ENCODE measurements at places on chromosomes 2 and 18. TPM values are rescaled to one million over a fixed set of nuclear protein-coding genes. Genes with fewer than 3 reads are reported as not detected.

The ZEB2 gene
- 3.3 TPM for total RNA-seq

The SCG2 gene
- 0.10 TPM for total RNA-seq

The OR6B2 gene
- total RNA-seq, result not detected

The WIPF1 gene
- total RNA-seq, result 378 TPM

The MGAT5 gene
- total RNA-seq, result 56.7 TPM

The MDH1B gene
- total RNA-seq, result 0.40 TPM

The SERPINB3 gene
- total RNA-seq, result not detected

The LYG2 gene
- total RNA-seq, result not detected

The FBLN7 gene
- total RNA-seq, result 8.3 TPM

DNA sequence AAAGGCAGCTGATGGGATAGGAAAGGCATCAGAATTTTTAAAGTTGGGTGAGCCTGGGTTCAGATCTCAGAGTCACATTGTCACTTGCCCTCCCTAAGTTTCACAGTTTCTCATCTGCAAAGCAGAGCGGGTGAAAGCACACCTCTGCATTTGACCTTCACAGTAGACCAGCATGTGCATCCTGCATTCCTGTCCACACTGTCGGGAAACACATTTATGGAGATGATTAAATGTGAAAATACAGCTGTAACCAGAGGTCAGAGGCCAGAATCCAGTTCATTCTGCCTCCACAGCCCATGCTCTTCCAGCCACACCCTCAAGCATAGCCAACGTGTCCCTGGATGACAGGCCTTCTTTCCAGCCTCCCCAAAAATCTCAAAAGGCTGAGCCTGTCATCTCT is 392.0 kb upstream of the MYT1L start:
- H3K27ac ChIP-seq, result no peak overlapping the region
- no peak for DNase-seq
- no peaks in the 10 kb centered on the region for H3K36me3 ChIP-seq
- no peaks in the 10 kb centered on the region for H3K27me3 ChIP-seq

DNA sequence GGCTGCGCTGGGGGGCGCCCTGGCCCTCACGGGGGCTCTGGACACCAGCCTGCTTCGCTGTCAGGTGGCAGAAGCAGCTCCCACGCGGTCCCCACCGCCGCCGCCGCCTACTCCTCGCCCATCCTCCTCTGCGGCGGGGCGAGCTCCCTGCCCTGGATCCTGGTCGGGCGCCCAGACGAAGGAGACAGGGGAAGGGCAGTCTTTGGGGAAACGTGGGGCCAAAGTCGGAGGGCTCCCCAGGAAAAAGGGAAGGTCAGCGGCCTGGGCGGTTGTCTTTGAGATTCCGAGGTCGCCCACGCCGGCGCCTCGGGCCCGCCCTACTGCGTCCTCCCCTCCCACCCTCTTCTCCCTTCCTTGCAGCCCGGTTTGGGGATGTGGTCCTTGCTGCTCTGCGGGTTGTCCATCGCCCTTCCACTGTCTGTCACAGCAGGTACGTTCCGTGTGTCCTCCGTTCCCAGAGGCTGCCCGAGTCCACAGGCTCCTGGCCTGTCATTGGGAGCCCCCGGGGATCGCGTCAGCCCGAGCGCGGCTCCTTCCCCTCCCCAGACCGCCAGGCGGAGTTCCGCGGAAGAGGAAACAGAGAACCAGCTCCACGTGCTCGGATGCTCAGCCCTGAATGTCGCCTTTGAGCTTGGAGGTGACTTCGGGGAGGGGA is 800 bp downstream of the IL1RL2 start:
- H3K4me3 ChIP-seq, result peak overlapping the region; percentile 66
- no peak overlapping the region for H3K27ac ChIP-seq
- H3K36me3 ChIP-seq, result peaks cover 3% of the 10 kb centered on the region
- peak; percentile 24 for DNase-seq

DNA sequence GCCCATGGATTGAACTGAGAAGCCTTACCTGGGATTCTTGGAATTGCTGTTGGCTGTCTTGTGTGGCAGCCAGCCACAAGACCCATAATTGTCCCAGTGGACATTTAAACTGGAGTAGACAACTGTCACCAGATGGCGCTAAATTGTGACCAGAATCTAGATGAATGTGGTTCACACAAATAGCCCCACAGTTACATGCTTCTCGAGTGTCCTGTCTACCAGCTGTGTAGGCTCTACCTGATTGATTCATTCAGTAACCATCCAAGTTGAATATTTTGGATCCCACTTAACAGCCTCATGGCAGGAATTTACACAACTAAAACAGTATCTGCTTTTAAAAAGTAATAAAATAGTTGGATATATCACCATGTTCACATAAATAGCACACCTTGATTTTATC is 73.2 kb downstream of the MAP4K4 start:
- peaks cover 9% of the 10 kb centered on the region for H3K36me3 ChIP-seq
- no peaks in the 10 kb centered on the region for H3K27me3 ChIP-seq
- H3K27ac ChIP-seq, result no peak overlapping the region

- DNase-seq, result no peak
- peaks cover 25% of the 10 kb centered on the region for H3K36me3 ChIP-seq
- H3K27ac ChIP-seq, result no peak overlapping the region
- no peak overlapping the region for H3K4me3 ChIP-seq
- H3K27me3 ChIP-seq, result no peaks in the 10 kb centered on the region
- H3K4me1 ChIP-seq, result no peaks in the 10 kb centered on the region
These were observed 30.3 kb upstream of the PDK1 start for GRCh38 chr2:172525601-172526000.

DNA sequence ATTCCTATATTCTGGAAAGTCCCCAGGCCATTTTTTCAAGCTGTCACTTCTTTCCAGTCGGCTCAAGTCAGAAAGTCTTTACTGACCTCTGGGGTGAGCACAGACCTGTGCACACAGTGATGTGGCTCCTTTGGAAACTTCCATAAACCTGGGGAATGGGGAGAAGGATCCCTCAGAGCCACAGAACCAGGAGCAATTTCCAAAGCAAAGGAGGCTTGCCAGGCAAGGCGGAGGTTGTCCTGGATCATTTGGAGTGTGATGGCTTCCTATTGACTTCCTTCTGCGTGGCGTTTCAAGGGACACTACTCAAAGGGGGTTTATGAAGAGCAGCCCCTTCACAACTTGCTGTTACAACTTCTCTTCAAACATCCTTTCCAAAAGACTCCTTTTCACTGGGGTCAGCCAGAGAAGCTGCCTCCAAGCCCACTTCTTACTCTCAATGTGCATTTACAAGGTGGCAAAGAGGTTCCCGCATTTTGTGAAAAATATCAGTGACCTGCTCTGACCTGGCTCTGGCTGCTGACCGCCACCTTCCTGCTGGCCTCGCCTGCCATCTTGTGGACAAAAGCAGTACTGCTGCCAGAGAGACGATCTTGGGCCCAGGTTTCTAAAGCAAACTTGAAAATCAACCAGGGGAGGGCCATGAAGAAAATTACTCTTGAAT is 18.2 kb upstream of the TMEM247 start:
- peak; percentile 73 for DNase-seq
- no peaks in the 10 kb centered on the region for H3K36me3 ChIP-seq
- H3K4me1 ChIP-seq, result peaks cover 11% of the 10 kb centered on the region

- no peak overlapping the region for H3K27ac ChIP-seq
- H3K27me3 ChIP-seq, result peaks cover 4% of the 10 kb centered on the region
- H3K4me3 ChIP-seq, result no peak overlapping the region
- H3K4me1 ChIP-seq, result peaks cover 20% of the 10 kb centered on the region
- no peaks in the 10 kb centered on the region for H3K36me3 ChIP-seq
- DNase-seq, result no peak
These were observed 68.6 kb downstream of the NYAP2 start for GRCh38 chr2:225468131-225468530.

GRCh38 chr2:220065581-220065980 is 438.2 kb downstream of the SLC4A3 start:
- H3K4me1 ChIP-seq, result no peaks in the 10 kb centered on the region
- H3K27ac ChIP-seq, result no peak overlapping the region
- H3K27me3 ChIP-seq, result no peaks in the 10 kb centered on the region
- H3K4me3 ChIP-seq, result no peak overlapping the region
- H3K36me3 ChIP-seq, result no peaks in the 10 kb centered on the region
- no peak for DNase-seq

DNA sequence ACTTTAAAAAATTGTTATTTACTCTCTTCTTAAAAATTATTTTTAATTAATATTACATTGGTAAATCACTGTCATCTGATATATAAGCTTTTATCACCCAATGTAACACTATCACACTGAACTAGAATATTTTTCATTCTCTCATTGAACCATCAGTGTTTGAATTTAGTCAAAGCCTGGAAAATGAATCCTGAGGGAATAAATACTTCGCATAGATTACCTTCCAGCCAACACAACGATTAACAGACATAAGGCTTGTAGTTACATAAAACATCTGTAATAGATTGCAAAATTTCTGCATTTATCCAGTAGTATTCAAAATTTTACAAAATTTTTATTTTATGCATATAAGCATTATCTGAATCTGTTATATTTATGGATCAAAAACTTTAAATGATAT is 314.9 kb downstream of the ERBB4 start:
- DNase-seq, result no peak
- H3K36me3 ChIP-seq, result no peaks in the 10 kb centered on the region
- no peaks in the 10 kb centered on the region for H3K27me3 ChIP-seq
- no peaks in the 10 kb centered on the region for H3K4me1 ChIP-seq
- no peak overlapping the region for H3K27ac ChIP-seq

GRCh38 chr18:21656402-21656801 is 44.3 kb downstream of the SNRPD1 start:
- H3K27ac ChIP-seq, result no peak overlapping the region
- H3K27me3 ChIP-seq, result no peaks in the 10 kb centered on the region
- H3K4me1 ChIP-seq, result peaks cover 6% of the 10 kb centered on the region
- peaks cover 40% of the 10 kb centered on the region for H3K36me3 ChIP-seq
- no peak for DNase-seq
- no peak overlapping the region for H3K4me3 ChIP-seq

DNA sequence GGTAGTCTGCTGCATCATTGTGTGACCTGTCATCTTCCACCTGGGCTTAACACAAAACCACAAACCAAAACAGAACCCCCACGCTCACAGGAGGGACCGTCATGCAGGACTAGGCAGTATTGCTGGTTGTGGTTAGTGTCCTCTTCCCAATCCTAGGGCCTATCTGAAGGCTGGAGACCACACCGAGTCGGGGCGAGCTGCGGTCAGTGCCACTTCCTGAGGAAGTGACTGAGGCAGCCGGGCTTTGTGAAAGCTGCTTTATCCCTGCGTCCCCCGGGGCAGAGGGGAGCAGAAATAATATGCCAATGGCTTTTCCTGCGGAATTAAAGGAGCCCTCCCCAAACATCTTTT is 22.9 kb downstream of the ZNF532 start:
- H3K4me3 ChIP-seq, result no peak overlapping the region
- no peak for DNase-seq
- H3K27ac ChIP-seq, result no peak overlapping the region
- peaks cover 13% of the 10 kb centered on the region for H3K4me1 ChIP-seq
- H3K27me3 ChIP-seq, result peaks cover 9% of the 10 kb centered on the region

DNA sequence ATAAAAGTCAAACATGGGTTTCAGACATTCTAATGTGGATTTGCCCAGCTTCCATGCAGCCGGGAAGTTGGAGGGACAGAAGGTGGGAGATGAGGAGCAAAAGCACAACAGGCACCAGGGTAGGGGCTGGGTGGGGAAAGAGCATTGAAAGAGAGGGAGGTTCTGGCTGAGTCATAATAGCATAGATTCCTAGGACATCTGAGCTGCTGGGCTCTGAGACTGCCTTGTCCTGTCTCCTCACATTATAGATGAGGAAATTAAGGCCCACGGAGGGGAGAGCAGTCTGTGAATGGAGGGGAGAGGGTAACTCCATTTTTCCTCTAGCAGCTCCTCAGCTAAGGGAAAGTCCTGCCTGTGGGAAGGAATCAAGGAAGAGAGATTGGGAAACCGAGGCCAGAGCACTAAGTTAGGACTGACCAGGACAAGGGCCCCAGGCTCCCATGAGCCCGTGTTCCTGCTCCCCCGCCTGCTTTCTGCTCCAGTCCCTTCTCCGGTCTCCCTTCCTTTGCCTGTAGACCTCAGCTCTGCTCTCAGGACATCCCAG is 26.2 kb downstream of the SH2D6 start:
- H3K4me3 ChIP-seq, result no peak overlapping the region
- no peak for DNase-seq
- no peak overlapping the region for H3K27ac ChIP-seq
- H3K27me3 ChIP-seq, result no peaks in the 10 kb centered on the region
- H3K36me3 ChIP-seq, result no peaks in the 10 kb centered on the region

GRCh38 chr2:217950401-217950871 is 52.4 kb downstream of the TNS1 start:
- peaks cover 11% of the 10 kb centered on the region for H3K27me3 ChIP-seq
- no peaks in the 10 kb centered on the region for H3K36me3 ChIP-seq
- H3K4me1 ChIP-seq, result peaks cover 27% of the 10 kb centered on the region
- no peak for DNase-seq
- no peak overlapping the region for H3K4me3 ChIP-seq

GRCh38 chr2:1594123-1594372 is 150.3 kb downstream of the PXDN start:
- DNase-seq, result no peak
- H3K4me1 ChIP-seq, result no peaks in the 10 kb centered on the region
- no peak overlapping the region for H3K4me3 ChIP-seq
- H3K36me3 ChIP-seq, result no peaks in the 10 kb centered on the region
- H3K27ac ChIP-seq, result no peak overlapping the region

- no peak overlapping the region for H3K27ac ChIP-seq
- DNase-seq, result no peak
- no peaks in the 10 kb centered on the region for H3K27me3 ChIP-seq
- H3K36me3 ChIP-seq, result no peaks in the 10 kb centered on the region
These were observed 12.8 kb downstream of the NEDD4L start for GRCh38 chr18:58056852-58057251.

GRCh38 chr2:28370354-28370753 is 22.3 kb upstream of the FOSL2 start:
- peak overlapping the region; percentile 70 for H3K27ac ChIP-seq
- peaks cover 34% of the 10 kb centered on the region for H3K4me1 ChIP-seq
- no peaks in the 10 kb centered on the region for H3K36me3 ChIP-seq
- no peak overlapping the region for H3K4me3 ChIP-seq
- no peak for DNase-seq

DNA sequence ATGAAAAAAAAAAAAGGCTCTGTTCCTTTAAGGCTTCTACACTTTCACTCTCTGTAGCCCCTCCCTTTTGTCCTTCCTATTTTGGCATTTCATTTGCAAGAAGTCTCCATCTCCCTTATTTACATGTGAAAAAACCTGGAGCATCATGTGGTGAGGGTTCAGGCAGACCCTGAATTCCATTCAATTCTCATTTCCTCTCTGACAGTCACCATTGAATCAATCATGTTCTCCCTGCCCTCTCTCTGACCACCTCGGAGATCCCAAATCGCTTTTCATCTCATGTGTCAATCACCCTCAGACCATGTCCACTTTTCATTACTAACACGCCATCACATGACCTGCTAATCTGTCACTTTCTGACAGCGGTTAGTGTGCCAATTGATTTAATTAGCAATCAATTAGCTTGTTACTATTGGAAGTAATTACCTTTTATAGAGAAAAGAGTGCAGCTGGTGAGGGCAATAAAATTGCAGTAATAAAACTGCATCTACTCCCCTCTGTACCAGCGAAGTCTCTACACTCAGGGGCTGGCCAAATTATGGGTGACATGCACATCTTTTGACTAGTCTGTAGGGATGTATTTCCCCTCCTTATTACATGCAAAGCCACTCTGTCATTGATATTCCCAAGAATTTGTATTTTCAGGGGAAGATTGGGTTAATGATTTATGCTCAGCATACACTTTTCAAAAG is 317.4 kb downstream of the EN1 start:
- no peak for DNase-seq
- H3K4me1 ChIP-seq, result no peaks in the 10 kb centered on the region
- H3K27me3 ChIP-seq, result peaks cover 5% of the 10 kb centered on the region
- H3K27ac ChIP-seq, result no peak overlapping the region
- no peak overlapping the region for H3K4me3 ChIP-seq
- no peaks in the 10 kb centered on the region for H3K36me3 ChIP-seq

All from activated CD4-positive, alpha-beta T cell treated with anti-CD3 and anti-CD28 coated beads, Interleukin-2, amount 10 ng/mL, durations not matched to agents 7 days and 5 days (primary cell).